ENCODE measurements at places on chromosomes 7 and 10.

GRCh38 chr7:142248-142941 lies 50.0 kb upstream of the FAM20C start:
- DNase-seq = peak; percentile 82

- DNase-seq = no peak
Observed at GRCh38 chr10:19046679-19047078, 1.9 kb upstream of the MALRD1 start.

- no peak for DNase-seq
Observed at GRCh38 chr10:113470372-113471240, 82.2 kb upstream of the HABP2 start.

GRCh38 chr7:94374231-94374630 lies 20.5 kb upstream of the COL1A2 start:
- DNase-seq = peak; percentile 97

DNA sequence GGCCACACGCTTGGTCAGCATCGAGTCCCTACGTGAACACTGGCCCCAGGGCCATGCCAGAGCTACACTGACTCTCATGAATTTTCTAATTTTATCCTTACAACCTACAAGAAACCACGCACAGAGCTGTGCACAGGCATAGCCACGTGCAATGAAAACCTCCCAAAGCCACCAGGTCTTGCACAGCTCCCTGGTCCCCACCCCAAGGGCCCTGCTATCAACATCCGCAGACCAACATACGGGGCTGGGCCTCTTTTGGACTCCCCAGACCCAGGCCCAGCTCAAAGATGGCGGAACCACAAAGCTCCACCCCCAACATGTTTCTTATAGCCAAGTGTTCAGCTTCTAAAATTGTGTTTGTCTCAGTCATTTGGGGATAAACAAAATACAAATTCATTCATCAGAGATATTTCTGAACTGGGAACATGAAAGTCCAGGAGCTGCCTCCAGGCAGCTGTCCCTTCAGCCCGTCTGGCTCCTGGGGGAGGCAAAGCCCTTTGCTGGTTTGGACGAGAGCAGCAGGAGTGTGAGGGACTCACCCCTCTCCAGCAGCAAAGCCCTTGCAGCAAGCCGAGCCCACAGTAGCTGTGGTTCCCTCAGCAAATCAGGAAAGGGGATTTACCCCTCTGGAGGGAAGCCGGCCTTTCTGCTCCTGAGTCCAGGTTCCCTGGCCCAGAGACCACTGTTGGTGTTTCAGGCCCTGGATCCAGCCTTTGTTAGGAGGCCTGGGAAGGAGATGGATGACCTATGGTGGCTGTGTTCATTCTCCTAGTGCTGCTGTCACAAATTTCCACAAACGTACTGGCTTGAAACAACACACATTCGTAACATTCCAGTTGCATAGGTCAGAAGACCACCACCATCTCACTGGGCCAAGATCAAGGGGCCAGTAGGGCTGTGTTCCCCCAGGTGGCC lies 75.1 kb downstream of the OAT start:
- DNase-seq = no peak

GRCh38 chr10:79321951-79322350 lies 25.3 kb upstream of the PPIF start:
- no peak for DNase-seq

GRCh38 chr7:53603461-53603860 lies 568.0 kb downstream of the POM121L12 start:
- DNase-seq = no peak

- no peak for DNase-seq
Observed at GRCh38 chr7:105493196-105493922, 28.7 kb downstream of the PUS7 start.

DNA sequence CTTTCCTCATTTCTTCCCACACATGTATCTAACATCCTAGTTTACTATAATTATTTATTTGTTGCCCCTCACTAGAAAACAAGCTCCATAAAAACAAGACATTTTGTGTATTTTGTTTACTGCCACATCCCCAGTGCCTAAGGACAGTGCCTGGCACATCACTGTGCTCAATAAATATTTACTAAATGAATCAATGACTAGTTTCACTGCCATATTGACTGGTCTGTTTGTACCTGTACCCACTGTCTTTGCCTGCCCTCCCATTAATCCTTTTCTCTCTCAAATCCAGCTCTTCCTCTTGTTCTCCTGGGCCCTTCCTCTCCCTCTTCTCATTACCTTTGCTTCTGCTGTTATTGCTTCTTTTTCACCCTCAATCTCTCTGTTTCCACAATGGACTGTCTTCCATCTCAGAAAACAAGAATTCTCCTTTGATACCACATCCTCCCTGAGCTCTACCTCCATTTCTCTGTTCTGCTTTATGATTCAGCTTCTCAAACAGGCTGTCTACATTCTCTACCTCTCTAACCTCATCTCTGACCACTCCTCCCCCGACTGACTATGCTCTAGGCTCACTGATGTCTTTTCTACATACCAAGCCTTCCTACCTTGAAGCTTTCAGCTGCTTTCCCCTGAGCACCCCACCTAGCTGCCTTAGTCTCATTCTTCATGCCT lies 8.3 kb upstream of the FAM133B start:
- DNase-seq = no peak

DNA sequence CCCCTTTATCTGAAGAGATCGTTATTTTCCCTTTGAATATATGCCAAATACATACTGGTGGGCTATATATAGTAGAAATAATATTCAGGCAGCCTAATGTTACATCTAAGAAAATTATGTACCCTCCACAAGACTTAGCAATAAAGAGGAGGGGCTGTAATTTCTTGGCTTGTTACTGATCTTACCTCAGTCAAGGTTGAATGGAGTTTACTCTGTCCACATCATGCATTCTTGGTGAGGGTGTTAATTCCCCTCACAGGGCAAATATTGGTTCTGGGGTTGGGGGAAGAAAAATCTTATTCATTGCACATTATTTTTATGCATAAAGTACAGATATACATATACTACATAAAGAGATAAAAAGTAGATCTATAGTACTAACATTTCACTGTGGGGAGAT lies 145.8 kb upstream of the ANK3 start:
- DNase-seq = no peak

All from fibroblast of the aortic adventitia (primary cell).